ENCODE measurements at places on chromosomes 6 and 20. TPM values are rescaled to one million over a fixed set of nuclear protein-coding genes. Genes with fewer than 3 reads are reported as not detected.
A peak's percentile ranks its signal among the peaks of the same experiment; 100 is the strongest.

The ANGPT4 gene
- total RNA-seq: not detected

The FAM184A gene
- 11.9 TPM for total RNA-seq

The CARMIL1 gene
- 107 TPM for total RNA-seq

DNA sequence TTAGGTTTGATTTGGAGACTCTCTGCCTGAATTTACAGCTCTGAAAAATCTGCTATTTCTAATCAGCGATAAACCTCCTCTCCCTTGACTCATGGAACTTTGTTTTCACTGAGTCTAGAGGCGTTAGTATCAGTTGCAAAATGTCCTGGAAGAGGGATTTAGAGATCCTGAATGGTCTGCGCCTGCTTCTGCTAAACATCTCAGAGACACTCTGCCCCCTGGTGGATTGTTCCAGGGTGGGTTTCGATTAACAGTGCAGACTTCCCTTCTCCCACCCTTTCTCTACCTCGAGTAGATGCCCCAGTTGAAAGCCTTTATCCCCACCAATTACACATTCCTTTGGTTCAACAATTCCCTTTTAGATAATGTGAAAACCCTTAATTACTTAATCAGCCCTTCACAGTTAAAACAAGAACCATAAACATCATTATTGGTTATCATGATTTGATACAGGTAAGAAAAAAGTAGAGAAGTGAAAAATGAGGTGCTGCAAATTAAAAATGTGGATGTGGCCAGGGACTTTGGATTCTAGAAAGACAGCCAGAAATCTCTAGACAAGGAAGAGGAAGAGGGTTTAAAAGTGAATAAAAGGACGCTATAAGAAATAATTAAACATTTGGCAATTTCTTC lies 5.5 kb downstream of the HTR1B start:
- DNase-seq: peak; percentile 70

DNA sequence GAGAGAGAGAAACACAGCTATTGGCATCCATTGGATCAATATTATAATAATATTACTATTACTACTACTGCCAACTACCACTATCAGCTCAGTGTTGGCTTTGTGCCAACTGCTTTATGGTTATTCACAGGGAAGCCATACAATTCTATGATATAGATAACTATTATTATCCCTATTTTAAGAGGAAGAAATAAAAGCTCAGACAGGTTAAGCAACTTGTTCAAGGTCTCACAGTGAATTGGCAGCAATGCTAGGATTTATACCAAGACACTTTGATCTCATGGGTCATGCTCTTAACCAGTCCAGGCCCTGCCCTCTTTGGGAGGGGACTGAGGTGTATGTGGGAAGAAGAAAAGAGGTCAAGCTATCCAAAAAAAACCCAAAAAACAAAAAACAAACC lies 82.0 kb upstream of the TRAF3IP2 start:
- no peak for DNase-seq

- no peak for DNase-seq
Observed at GRCh38 chr6:70790483-70791224, 123.0 kb downstream of the SMAP1 start.

GRCh38 chr6:108584323-108584722 lies 23.6 kb downstream of the FOXO3 start:
- no peak for DNase-seq

GRCh38 chr20:40680161-40680959 lies 8.7 kb downstream of the MAFB start:
- DNase-seq: no peak

- DNase-seq: no peak
Observed at GRCh38 chr20:50711113-50711825, 19.9 kb upstream of the RIPOR3 start.

- DNase-seq: no peak
Observed at GRCh38 chr20:20710443-20711315, 1.8 kb downstream of the RALGAPA2 start.

DNA sequence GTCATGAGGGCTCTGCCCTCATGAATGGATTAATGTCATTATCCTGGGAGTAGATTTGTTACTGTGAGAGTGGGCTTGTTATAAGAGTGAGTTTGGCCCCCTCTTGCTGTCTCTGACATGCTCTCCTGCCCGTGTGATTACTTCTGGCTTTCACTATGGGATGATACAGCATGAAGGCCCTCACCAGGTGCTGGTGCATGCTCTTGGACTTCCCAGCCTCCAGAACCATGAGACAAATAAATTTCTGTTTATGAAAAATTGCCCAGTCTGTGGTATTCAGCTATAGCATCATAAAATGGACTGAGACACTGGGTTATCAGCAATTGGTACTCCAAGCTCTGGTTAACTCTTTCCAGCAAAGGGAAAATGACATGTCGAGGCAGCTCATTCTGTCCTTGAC lies 76.2 kb upstream of the MAP3K7 start:
- no peak for DNase-seq

GRCh38 chr6:159307246-159307790 lies 138.1 kb downstream of the FNDC1 start:
- no peak for DNase-seq

- DNase-seq: no peak
Observed at GRCh38 chr6:63742060-63742459, 106.5 kb downstream of the PHF3 start.

GRCh38 chr6:112268654-112269053 lies 14.3 kb upstream of the LAMA4 start:
- DNase-seq: no peak

DNA sequence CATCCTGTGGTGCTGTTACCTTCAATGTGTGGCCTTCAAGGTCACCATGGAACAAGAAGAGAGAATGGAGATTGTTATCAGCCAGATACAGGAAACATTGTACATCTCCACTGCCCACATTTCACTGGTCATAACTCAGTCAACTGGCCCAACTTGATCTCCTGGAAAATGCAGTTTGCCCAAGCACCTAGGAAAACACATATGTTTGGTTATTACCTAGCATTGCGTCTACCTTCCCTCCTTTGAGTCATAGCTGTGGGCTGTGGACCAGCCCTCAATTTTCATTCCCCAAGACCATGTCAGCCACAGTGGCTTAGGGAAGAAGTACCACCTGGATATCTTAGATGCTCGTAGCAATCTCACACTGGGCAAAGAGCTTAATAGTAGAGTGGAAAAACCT lies 513.4 kb downstream of the KIF16B start:
- no peak for DNase-seq

DNA sequence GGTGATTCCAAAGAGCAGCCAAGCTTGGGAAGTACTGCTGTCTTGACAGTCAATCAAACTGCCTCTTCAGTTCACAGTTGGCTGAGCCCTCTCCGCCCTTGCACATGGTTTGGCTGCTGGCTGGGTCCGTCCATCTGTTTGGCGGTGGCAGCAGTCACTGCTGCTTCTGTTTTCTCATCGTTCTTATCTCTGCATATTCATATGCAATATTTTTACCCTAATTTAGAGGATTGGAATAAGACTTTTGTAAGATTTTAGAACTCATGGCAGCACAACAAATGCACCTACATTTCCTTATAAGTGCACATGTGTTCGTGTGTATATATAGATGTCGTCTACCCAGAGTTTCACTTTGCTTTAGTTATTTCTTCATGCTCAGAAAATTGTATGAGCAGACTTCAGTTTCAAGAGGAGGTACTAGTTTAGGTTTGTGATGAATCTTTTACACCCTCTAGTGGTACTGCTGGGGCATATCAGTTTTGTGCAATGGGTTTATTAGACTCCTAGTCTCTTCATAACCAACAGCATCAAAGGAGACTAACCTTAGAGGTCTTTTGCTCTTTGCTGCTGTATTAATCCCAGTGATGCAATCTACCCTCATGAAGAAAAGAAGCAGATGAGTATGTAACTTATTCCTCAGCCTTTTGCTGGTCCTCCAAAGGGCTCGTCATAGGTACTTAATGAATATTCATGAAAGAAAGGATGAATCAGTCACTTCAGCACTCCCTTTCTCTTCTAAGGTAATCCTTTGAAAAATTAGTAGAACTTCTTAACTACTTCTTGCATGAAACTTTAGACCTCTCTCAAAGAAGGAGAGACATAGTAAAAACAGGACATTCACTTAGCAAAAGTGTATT lies 44.3 kb downstream of the KHDC1L start:
- peak; percentile 39 for DNase-seq

DNA sequence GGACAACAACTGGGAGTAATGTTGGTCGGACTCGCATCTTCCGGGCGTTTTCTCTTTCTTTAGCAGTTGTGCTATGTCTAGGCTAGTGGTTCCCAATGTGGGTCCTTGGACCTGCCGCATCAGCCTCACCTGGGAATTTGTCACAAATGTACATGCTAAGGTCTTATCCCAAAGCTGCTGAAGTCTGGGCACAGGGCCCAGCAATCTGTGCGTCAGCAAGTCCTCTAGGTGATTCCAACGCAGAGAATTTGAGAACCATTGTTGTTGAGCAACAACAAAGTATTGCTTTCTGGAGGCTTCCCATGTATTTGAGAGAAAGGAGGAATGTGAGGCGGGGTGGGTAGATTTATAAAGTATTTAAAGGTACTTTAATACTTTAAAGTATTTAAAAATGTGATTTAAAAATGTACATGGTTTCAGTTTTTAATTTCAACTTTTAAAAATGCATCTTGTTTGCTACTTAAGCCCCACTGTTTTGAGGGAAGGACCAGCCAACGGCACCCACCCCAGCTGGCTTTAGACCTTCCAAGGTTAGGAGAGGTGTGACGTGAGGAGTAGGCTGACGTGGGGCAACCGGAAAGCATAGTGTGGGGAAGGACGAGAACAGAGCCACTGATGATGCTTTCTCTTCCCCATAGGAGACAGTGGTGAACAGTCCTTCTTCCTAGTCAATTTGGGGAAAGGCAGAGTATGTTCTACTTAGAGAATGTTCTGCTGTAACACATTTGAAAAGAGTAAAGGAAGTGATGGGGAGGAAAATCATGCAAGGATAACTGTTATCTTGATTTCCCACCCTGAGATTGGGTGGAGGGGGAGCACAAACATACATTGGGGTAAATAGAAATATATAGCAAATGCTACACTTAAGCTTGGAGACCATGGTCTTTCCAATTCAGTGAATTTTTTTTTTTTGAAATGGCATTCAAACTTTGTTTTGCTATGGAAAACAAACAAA lies 4.3 kb downstream of the UST start:
- no peak for DNase-seq

DNA sequence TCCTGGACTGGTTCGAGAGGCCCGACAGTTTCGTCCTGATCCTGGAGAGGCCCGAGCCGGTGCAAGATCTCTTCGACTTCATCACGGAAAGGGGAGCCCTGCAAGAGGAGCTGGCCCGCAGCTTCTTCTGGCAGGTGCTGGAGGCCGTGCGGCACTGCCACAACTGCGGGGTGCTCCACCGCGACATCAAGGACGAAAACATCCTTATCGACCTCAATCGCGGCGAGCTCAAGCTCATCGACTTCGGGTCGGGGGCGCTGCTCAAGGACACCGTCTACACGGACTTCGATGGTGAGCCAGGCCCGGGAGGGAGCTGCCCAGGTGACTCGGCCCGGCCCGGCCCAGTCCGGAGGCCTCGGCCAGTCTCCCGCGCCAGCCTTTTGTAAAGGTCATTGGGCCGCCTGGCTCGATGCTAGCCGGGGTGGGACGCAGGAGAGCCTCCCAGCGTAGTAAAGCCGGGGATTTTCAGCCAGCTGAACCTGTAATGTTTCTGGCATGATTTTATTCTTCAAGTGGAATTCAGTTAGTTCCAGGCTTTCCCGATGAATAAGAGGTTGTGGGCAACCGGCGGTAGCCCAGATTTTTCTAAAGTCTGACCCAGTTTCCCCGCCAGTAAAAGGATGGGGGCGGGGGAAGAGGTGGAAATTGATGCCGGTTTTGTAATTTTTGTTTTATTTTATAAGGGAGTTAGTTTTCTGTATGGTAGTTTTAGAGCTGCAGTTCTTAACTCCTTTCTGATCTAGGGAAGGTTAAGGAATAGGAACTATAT lies 1.4 kb downstream of the PIM1 start:
- peak; percentile 71 for DNase-seq

GRCh38 chr6:6724539-6725467 lies 136.3 kb downstream of the LY86 start:
- peak; percentile 48 for DNase-seq

DNA sequence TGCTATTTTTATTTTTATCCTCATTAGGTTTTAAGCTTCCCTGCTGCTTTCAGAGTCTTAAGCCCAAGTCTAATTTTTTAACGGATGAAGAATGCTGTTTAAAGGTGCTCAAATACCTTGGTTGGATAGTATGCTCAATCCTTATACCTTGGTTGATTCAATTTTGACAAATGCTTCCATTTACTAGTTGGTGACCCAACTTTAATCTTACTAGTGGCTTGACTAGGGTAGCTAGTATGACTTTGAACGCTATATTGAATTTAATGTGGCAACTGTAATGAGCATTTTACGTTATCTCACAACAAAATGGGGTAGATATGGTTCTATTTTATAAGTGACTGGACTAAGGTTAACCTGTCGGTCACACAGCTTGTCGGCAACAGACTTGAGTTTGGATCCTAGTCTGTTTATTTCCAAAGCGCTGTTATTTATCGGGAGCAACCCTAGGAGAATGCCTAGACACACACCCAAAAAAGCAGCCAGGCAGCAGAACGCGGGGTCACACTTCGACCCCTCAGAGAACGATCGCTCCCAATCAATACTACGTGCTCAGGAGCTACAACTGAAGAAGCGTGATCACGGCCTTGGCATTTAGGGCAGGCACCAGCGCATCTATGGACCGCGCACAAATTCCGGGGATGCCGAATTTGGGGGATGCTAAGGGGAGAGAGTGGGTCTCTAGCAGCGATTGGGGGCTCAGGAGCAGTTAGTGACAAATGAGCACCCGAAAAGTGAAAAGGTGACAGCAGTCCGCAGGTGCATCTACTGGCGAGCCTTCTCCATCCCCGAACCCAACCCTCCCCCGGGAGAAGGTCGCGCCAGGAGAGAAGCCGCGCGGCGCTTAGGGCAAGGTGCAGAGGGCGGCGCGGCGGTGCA lies 586 bp upstream of the ALDH5A1 start:
- no peak for DNase-seq

DNA sequence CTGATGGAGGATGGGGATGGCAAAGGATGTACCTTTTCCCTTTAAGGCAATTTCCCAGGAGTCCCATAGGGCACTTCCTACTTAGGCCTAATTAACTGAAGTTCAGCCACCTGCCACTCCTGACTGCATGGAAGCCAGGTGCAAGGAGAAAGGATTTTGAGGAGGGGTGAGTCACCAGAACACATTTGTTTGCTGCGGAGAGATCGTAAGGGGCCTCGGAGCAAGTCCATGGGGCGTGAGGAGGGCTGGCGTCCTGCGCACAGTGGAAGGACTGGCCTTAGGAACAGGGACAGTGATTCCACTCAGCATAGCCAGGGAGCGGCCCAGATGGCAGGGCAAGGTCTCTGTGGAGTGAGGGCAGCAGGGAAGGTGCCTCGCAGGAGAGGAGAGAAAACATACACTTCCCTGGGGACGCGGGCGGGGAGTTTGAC lies 11.8 kb upstream of the MAP1LC3A start:
- peak; percentile 82 for DNase-seq

- peak; percentile 80 for DNase-seq
Observed at GRCh38 chr6:169070506-169071176, 183.0 kb downstream of the THBS2 start.

- no peak for DNase-seq
Observed at GRCh38 chr6:116405652-116406356, 35.1 kb downstream of the DSE start.

DNA sequence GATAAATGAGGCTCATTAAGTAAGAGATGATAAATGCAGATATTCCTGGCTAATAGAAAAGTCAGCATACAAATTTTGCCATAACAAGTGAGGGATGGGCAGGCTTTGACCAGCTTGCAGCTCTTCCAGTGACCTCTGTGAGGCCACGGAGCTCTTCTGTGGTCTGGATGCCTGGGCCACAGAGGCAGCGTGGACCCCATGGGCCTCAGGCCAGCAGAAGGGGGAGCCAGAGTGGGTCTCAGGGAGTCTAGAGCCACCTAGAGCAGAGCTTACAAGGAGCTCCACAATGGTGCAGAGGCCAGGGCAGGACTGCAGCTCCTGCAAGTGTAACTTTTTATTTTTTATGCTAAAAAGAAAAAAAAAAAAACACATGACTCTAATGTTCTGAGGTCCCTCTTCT lies 165.1 kb downstream of the ARID1B start:
- no peak for DNase-seq

Measured in Peyer's patch (tissue), 4 donors.